ENCODE measurements at places on chromosomes 12 and 14. TPM values are rescaled to one million over a fixed set of nuclear protein-coding genes. Genes with fewer than 3 reads are reported as not detected.

Gene MCRS1
- total RNA-seq, result 69.7 TPM

Gene BEGAIN
- 1.1 TPM for total RNA-seq

Gene C14orf132
- 0.57 TPM for total RNA-seq

Gene TMEM119
- total RNA-seq, result 0.49 TPM

Gene DLST
- total RNA-seq, result 70.2 TPM

Gene JKAMP
- 41.7 TPM for total RNA-seq

Gene LDHB
- total RNA-seq, result 987 TPM

Gene RNF212B
- total RNA-seq, result not detected

Gene SDR9C7
- total RNA-seq, result 0.31 TPM

Gene NPFF
- not detected for total RNA-seq

Gene TAMALIN
- total RNA-seq, result 0.23 TPM

Gene KCNK10
- total RNA-seq, result 0.08 TPM

Gene ACOT6
- not detected for total RNA-seq

Gene MYO1H
- not detected for total RNA-seq

Gene GOLGA3
- total RNA-seq, result 56.2 TPM

Gene INHBC
- total RNA-seq, result not detected

Gene CLEC6A
- total RNA-seq, result not detected

Gene TMEM117
- 19.5 TPM for total RNA-seq

Gene WNT1
- not detected for total RNA-seq

Gene KRT85
- total RNA-seq, result not detected

Gene LRP1
- total RNA-seq, result 6.2 TPM

Gene ASCL1
- total RNA-seq, result not detected

Gene ASB2
- total RNA-seq, result not detected

Gene FLRT2
- total RNA-seq, result 53.2 TPM

Gene IGF1
- total RNA-seq, result not detected

Gene TBX5
- not detected for total RNA-seq

Gene CFAP251
- total RNA-seq, result 81.1 TPM

Gene ENDOU
- total RNA-seq, result not detected

Gene PLEKHG7
- not detected for total RNA-seq

Gene TAS2R42
- total RNA-seq, result not detected

Data from hair follicular keratinocyte (primary cell).